ENCODE measurements at places on chromosomes 3 and 15. TPM values are rescaled to one million over a fixed set of nuclear protein-coding genes. Genes with fewer than 3 reads are reported as not detected.

CPN2 gene
- total RNA-seq, result not detected

LDHAL6B gene
- not detected for total RNA-seq

MAPKBP1 gene
- 42.3 TPM for total RNA-seq

FRMD5 gene
- total RNA-seq, result 0.53 TPM

ROBO2 gene
- total RNA-seq, result not detected

CLRN1 gene
- total RNA-seq, result not detected

OXTR gene
- 2.5 TPM for total RNA-seq

GTF2A2 gene
- 95.2 TPM for total RNA-seq

ARL6IP5 gene
- total RNA-seq, result 77.5 TPM

- H3K4me1 ChIP-seq, result peaks cover 19% of the 10 kb centered on the region
- H3K27ac ChIP-seq, result no peak overlapping the region
- no peaks in the 10 kb centered on the region for H3K27me3 ChIP-seq
- DNase-seq, result no peak
- no peak overlapping the region for H3K4me3 ChIP-seq
- no peaks in the 10 kb centered on the region for H3K36me3 ChIP-seq
Observed at GRCh38 chr3:197224034-197224444, 74.4 kb downstream of the DLG1 start.

DNA sequence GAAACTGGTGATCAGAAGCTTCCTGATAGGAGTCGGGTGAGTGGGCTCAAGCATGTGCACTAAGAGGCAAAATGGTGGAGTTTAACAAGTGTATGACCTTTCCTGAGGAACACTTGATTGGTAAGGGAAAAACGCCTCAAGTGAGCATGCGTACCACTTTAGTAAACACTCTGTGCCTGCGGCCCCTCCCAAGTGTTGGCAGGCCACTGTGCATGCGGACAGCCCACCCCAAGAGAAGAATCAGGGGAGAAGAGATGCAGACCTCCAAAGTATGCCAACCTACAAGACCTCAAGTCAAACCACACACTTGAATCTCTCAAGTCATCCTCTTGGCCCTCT is 122.3 kb downstream of the CTNNB1 start:
- no peaks in the 10 kb centered on the region for H3K27me3 ChIP-seq
- H3K27ac ChIP-seq, result no peak overlapping the region
- DNase-seq, result no peak
- H3K36me3 ChIP-seq, result no peaks in the 10 kb centered on the region
- H3K4me3 ChIP-seq, result no peak overlapping the region

DNA sequence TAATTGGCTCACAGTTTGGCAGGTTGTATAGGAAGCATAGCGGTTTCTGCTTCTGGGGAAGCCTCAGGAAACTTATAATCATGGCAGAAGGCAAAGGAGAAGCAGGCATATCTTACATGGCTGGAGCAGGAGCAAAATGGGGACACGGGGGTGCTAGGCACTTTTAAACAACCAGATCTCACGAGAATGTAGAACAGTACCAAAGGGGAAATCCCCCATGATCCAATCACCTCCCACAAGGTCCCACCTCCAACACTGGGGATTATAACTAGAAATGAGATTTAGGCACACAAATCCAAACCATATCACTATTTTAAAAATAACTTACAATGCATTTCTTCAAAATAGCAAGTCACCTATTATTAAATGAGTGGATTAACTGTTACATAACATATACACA is 47.1 kb upstream of the ANKRD28 start:
- peaks cover 27% of the 10 kb centered on the region for H3K4me1 ChIP-seq
- no peak for DNase-seq
- H3K27ac ChIP-seq, result no peak overlapping the region

DNA sequence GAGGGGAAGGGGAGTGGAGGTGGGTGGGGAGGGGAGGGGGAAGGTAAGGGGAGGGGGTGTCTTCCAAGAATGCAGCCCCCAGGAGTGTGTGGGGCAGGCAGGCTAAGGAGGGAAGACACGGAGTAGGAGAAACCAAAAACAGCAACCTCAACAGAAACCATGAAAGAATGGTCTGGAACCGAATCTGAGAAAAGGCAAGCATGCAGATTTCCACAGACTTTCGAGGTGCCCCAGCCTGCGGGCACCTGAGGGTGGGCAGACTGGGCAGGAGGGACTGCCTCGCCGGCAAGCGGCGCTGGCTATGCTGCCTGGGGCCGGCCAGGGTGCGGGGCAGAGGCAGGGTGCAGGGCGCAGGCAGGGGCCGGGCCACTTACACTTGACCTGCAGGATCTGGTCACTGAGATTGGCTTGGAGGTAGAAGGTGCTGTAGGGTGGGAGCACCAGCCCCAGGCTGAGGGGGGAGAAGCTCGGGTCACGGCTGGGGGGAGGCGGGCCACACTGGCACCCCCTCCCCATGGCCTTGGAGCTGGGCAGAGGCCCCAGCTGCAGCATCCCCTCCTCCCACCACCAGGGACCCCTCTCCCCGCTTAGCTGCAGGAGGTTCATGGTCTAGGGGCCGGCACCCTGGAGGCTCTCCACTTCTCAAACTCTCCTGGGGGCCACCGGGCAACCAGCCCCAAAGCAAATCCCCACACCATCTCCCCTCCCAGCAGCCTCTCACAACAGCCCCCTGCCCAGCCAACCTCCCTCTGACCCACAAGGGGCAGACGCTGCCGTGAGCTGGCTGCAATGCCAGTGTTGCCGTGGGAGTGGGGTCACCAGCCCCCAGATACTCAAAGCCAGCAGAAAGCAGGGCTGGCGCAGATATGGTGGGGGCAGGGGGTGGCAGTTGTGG is 15.3 kb upstream of the TMEM115 start:
- no peaks in the 10 kb centered on the region for H3K27me3 ChIP-seq
- H3K4me1 ChIP-seq, result no peaks in the 10 kb centered on the region
- no peak overlapping the region for H3K4me3 ChIP-seq
- DNase-seq, result no peak

GRCh38 chr3:62371720-62372591 is 1.4 kb downstream of the FEZF2 start:
- H3K27ac ChIP-seq, result no peak overlapping the region
- no peak for DNase-seq
- H3K27me3 ChIP-seq, result peaks cover 70% of the 10 kb centered on the region
- no peaks in the 10 kb centered on the region for H3K36me3 ChIP-seq
- H3K4me1 ChIP-seq, result no peaks in the 10 kb centered on the region
- no peak overlapping the region for H3K4me3 ChIP-seq

GRCh38 chr3:167821248-167821805 is 85.8 kb downstream of the SERPINI1 start:
- H3K4me1 ChIP-seq, result no peaks in the 10 kb centered on the region
- H3K36me3 ChIP-seq, result peaks cover 5% of the 10 kb centered on the region
- H3K27me3 ChIP-seq, result no peaks in the 10 kb centered on the region
- DNase-seq, result no peak
- no peak overlapping the region for H3K27ac ChIP-seq

GRCh38 chr3:147405231-147406027 is 914 bp downstream of the ZIC4 start:
- peaks cover 4% of the 10 kb centered on the region for H3K4me1 ChIP-seq
- H3K36me3 ChIP-seq, result no peaks in the 10 kb centered on the region
- no peak overlapping the region for H3K27ac ChIP-seq
- DNase-seq, result no peak

GRCh38 chr3:66860771-66861170 is 137.3 kb upstream of the KBTBD8 start:
- DNase-seq, result no peak
- no peaks in the 10 kb centered on the region for H3K27me3 ChIP-seq
- H3K27ac ChIP-seq, result no peak overlapping the region
- no peaks in the 10 kb centered on the region for H3K36me3 ChIP-seq
- H3K4me1 ChIP-seq, result peaks cover 9% of the 10 kb centered on the region
- H3K4me3 ChIP-seq, result no peak overlapping the region

DNA sequence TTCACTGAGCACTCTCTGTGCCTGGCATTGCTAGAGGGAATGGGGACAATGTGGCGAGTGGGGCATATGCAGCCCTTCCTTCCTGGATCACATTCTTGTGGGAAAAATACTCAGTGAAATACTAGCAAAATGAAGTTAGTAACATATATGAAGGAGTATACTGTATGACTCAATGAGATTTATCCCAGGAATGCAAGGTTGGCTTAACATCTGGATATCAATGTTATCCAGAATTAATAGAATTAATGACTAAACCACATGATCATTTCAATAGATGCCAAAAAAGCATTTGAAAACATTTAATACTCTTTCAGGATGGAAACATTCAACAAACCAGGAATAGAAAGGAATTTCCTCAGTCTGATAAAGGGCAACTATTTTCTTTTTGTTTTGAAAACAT is 27.5 kb downstream of the AMOTL2 start:
- peaks cover 2% of the 10 kb centered on the region for H3K36me3 ChIP-seq
- peaks cover 2% of the 10 kb centered on the region for H3K4me1 ChIP-seq
- DNase-seq, result no peak
- H3K4me3 ChIP-seq, result no peak overlapping the region

- H3K36me3 ChIP-seq, result no peaks in the 10 kb centered on the region
- H3K27ac ChIP-seq, result no peak overlapping the region
- DNase-seq, result no peak
- no peak overlapping the region for H3K4me3 ChIP-seq
- peaks cover 15% of the 10 kb centered on the region for H3K4me1 ChIP-seq
Observed at GRCh38 chr3:195227871-195228270, 43.1 kb downstream of the XXYLT1 start.

- no peaks in the 10 kb centered on the region for H3K27me3 ChIP-seq
- peaks cover 27% of the 10 kb centered on the region for H3K4me1 ChIP-seq
- H3K4me3 ChIP-seq, result no peak overlapping the region
- no peak overlapping the region for H3K27ac ChIP-seq
- H3K36me3 ChIP-seq, result no peaks in the 10 kb centered on the region
Observed at GRCh38 chr3:30577788-30578187, 28.6 kb upstream of the TGFBR2 start.

DNA sequence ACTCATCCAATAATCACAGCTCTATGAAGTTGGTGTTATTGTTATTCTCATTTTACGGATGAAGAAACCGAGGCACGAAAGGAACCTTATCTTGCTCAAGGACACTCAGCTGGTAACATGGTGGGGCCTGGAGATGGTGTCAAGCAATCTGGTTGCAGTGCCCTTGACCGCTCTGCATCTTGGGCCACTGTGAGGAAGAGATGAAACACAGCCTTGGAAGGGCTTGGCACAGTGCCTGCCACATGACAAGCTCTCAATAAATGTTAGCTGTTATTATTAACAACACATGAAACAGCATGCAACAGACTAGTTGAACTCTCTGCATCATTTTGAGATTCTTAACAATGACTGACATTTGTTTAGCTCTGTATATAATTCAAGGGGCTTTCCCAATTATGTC is 10.1 kb upstream of the ITGA11 start:
- no peaks in the 10 kb centered on the region for H3K36me3 ChIP-seq
- H3K27ac ChIP-seq, result no peak overlapping the region
- H3K4me1 ChIP-seq, result no peaks in the 10 kb centered on the region
- peaks cover 49% of the 10 kb centered on the region for H3K27me3 ChIP-seq
- H3K4me3 ChIP-seq, result no peak overlapping the region
- no peak for DNase-seq

DNA sequence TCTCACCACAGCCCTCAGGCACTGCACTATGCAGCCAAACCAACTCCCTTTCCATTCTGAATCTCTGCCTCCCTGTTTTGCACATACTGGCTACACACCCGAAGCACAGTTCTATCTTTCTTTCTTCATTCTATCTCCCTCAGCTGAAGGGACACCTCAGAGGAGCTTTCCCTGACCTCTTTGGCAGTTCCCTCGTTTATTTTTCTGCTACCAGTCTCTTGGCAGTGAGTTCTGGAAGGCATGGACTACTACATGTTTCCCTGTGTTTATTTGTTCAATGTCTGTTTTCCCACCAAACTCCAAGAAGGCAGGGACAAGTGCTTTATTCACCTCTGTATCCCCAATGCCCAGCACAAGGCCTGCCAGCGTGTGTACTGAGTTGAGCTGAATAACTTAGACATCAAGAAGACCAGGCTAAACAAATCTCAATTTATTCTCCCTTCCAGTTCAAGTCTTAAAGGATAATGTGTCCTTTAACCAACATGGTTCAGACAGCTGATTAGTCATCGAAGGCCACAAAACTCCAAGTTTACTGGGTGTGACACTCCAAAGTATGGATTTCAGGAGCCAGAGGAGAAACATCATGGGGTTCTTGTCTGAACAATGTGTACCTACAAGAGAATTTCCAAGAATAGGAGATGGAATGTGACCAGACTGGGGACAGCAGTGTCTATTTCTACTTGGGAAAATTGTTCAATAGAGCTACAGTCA is 260.1 kb upstream of the CTNNB1 start:
- no peak overlapping the region for H3K27ac ChIP-seq
- H3K36me3 ChIP-seq, result no peaks in the 10 kb centered on the region
- no peak overlapping the region for H3K4me3 ChIP-seq
- no peaks in the 10 kb centered on the region for H3K27me3 ChIP-seq
- no peak for DNase-seq
- H3K4me1 ChIP-seq, result no peaks in the 10 kb centered on the region

- no peak for DNase-seq
- no peaks in the 10 kb centered on the region for H3K4me1 ChIP-seq
Observed at GRCh38 chr3:141178551-141178950, 53.1 kb upstream of the PXYLP1 start.

DNA sequence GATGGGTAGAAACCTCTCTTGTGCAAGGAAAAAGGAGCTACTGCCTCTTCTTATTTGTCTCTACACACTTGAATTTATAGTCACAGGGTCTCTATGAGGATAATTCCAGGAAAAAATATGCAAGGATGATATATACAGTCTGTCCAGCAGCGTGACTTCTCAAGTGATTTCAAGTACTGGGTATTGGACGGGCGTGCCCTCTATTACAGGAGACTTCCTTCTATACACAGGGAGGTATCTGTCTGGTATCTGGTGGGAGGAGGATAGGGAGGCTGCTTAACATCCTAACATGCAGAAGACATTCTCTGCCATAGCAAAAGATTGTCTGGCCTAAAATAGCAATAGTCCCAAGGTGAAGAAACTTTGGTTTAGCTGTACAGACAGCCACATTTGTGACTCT is 146.1 kb downstream of the TPRG1 start:
- peaks cover 34% of the 10 kb centered on the region for H3K27me3 ChIP-seq
- H3K36me3 ChIP-seq, result no peaks in the 10 kb centered on the region
- no peaks in the 10 kb centered on the region for H3K4me1 ChIP-seq
- no peak overlapping the region for H3K27ac ChIP-seq

DNA sequence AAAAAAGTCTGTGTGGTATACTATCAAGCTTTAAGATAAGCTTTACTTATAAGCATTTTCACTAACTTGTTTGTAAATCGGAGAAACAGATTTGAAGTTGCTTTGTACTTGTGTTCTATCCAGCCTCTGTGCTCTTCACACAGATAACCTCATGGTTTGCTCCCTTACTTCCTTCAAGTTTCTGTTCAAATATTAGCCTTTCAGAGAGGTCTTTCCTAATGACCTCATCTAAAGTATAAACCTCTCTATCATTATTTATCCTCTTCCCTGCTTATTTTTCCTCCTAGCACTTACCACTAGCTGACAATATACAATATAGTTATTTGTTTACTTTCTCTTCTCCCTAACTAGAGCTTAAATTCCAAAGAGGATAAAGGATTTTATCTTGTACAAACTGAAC is 180.0 kb downstream of the CBLB start:
- H3K27ac ChIP-seq, result peak overlapping the region; percentile 9
- no peaks in the 10 kb centered on the region for H3K27me3 ChIP-seq
- peaks cover 8% of the 10 kb centered on the region for H3K4me1 ChIP-seq
